ENCODE measurements at places on chromosomes 2 and 18. TPM values are rescaled to one million over a fixed set of nuclear protein-coding genes. Genes with fewer than 3 reads are reported as not detected.
A peak's percentile ranks its signal among the peaks of the same experiment; 100 is the strongest.

Gene REEP1
- total RNA-seq, result 4.7 TPM

Gene DYNC1I2
- total RNA-seq, result 66.1 TPM

Gene CPO
- 0.40 TPM for total RNA-seq

Gene CD207
- not detected for total RNA-seq

DNA sequence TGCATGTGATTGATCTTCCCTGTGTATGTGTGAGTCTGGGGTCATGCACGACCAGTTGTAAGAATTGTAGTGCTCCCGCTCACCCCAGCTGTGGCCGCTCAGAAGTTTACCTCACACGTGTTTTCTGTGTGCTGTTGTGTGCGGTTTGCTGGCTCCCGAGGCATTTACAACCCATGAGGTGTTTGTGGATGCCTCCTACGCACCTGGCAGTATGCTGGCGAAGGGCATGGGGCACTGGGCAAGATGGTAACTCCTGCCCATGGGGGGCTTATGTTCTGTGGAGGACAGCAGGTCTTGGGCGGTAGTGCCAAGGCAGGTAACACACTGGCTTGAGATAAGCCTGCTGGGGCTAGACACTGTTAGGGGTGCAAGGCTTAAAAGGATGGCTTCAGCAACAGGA lies 102.6 kb upstream of the HS6ST1 start:
- no peak for DNase-seq

DNA sequence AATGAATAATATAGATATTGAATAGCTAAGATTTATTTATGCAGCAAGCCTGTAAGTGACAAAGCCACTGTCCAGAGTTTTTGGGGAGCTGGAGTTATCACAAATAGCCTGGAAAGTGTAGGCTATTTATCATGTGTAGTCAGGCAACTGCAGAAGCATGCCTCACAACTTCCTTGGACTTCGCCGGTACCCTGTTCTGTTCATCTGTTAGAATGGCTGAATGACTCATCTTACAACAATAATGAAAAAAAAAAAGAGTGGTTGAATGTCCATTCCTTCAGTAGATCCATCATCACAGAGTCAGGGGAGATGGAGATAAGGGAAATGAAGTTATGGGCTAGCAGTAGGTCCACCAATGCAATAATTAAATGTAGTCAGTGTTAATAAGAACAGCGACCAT lies 24.0 kb upstream of the ATP5MC3 start:
- no peak for DNase-seq

DNA sequence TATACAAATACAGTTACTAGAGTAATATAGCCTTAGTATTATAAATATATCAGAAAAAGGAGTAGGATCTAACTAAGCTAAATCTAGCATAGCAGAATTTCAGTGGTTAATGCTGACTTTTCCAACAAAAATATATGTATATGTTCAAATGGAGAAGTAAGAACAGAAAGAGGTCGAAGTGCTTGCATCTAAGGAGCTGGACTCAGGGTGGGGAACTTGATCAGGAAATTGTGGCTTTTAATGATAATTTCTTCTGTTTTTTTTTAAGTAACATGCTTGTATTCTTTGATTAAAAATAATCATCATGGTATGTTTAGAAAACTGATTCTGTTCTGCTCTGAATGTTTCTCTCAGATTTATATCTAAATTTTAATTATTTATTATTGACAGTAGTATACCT lies 327.1 kb downstream of the GALNT13 start:
- no peak for DNase-seq

DNA sequence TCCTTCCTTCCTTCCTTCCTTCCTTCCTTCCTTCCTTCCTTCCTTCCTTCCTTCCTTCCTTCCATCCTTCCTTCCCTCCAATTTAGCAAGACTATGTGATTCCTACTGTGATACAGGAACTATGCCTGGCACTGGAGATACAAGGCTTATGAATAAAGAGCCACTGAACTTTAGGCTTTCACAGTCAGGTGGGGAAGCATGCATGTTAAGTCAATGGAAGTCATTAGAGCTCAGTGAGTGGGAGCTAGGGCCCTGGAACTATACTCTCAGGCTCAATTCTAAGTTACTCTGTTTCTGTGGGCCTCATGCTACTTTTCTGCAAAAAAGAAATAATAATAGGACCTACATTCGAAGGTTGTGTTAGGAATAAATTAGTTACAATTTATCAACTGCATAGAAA lies 527.6 kb upstream of the ZEB2 start:
- DNase-seq, result no peak

- peak; percentile 50 for DNase-seq
These were observed 21.7 kb downstream of the BIN1 start for GRCh38 chr2:127085317-127085681.
